ENCODE measurements at places on chromosomes 16 and 17.

DNA sequence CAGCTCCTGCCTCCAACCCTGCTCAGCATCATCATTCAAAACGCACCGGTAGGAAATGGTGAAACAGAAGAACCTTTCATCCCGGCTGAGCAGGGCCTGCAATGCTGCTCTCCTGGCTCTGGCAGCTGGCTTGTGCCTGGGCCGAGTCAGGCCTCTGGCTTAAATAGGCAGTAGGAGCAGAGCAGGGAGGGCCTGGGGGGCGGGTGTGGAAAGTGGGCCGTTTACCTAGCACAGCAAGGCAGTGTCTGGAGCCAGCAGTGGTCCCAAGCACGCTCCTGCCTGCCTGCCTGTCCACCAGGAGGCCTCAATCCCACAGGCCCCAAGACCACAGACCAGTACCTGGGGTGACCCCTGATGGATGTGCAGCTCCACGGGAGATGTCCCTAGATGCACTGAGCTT lies 59.3 kb downstream of the SMPD3 start:
- no peak for DNase-seq

DNA sequence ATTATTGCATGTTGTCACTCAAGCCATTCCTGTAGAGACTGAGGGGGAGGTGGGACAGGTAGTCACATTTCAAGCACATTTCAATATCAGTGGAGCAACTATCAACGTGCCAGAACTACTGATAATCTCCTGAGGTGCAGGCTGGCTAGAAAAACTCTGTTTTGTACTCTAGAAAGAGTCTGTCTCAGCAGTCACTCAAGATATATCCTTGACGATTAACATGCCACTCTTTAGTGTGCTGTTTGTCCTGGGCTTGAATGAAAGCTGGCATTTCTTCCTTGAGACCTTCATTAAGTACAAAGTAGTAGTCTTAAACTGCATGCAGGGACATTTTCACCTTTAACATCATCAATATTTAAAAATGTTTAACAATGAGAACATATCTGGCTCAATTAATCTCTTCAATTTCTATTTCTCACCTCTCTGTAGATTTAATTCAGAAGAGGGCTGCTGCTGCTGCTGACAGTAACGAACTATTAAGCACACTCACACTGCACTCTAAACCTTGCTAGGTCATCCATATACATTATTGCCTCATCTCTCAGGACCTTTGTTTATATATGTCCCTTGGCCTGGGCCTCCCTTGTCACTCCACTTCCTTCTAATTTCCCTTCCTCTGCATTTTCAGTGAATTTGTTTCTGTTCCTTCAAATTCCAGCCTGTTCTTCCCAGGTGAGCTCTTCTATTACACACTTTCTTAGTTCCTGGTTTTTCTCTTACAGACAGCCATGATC lies 412.0 kb downstream of the HAPSTR1 start:
- no peak for DNase-seq

DNA sequence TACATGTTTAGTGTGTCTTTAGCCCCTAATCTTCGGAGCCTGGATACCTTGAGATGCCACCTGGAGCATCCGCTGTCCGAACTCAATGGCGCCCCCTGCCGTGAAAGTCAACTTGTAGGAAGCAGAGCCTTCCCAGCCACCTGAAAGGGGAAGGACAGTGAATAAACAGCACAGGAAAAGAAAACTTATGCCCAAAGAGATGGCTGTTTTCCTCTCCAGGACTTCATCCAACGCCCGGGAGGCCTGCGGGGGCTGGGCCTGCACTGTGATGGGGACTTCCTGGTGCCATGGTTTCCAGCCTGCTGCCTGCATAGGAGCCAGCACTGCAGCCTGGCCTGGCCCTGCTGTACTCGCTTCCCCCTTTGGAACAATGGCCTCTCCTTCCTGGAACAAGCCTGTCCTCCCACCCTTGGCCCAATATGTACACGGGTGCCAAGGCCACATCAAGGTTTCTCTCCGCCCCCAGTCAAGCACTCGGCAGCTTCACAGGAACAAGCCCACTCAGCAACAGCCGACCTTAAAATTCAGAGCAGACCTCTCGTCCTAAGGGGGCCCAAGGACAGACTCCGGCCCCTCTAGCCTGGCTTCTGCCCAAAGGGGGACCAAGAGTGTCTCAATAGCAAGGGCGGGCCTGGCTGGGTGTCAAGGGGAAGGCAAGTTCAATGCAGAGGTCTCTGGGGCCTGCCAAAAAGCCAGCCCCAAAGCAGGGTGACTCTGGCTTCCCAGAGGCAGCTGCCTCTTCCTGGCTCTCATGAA lies 4.5 kb upstream of the UNC13D start:
- DNase-seq: no peak

- no peak for DNase-seq
These were observed 21.5 kb upstream of the CA4 start for GRCh38 chr17:60128171-60128859.

DNA sequence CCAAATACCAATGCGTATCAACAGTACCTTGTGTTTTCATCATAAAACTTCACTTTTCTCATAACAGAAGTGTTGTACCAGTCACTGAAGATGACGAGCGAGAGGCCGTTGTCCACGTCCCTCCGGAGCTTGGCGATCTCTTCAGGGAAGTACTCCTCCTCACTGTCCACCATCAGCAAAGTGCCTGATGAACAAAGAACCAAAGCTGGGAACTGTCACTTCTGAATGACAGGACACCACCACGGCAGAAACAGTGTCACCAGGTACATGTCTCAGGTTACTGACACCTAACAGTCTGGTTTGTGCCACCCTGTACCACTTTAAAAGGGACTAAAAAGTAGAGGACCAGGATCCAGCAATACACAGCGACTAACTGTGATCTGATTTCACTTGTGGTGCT lies 25.0 kb upstream of the SLC38A8 start:
- DNase-seq: no peak

- no peak for DNase-seq
These were observed 189.9 kb downstream of the IRF8 start for GRCh38 chr16:86088816-86089215.

GRCh38 chr17:3658784-3659449 lies 9.5 kb downstream of the TAX1BP3 start:
- DNase-seq: no peak

GRCh38 chr17:1644493-1645206 lies 882 bp downstream of the SCARF1 start:
- no peak for DNase-seq

GRCh38 chr16:69747115-69747514 lies 7.6 kb downstream of the NOB1 start:
- no peak for DNase-seq

DNA sequence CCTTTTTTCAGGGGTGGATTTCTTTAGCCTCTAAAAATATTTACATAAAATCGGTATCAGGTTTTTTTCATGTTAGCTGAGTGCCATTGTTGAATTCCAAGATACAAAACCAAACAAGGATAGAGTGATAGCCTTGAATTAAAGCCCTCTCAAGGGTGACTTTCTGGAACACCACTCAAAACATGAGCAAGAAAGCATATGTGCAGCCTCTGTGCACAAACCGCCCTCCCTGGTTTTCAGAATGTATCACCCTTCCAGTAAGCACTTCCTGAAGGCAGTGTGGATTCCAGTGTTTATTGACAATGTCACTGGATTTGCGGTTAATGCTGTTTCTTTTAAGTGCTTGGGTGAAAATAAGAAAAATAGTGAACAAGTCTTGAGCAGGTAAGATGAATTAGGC lies 597.7 kb downstream of the TMEM114 start:
- no peak for DNase-seq

GRCh38 chr16:27531826-27532800 lies 17.6 kb downstream of the GTF3C1 start:
- no peak for DNase-seq

GRCh38 chr17:76796081-76796480 lies 58.2 kb downstream of the MFSD11 start:
- no peak for DNase-seq

GRCh38 chr17:42249681-42250446 lies 26.3 kb downstream of the STAT5B start:
- no peak for DNase-seq

DNA sequence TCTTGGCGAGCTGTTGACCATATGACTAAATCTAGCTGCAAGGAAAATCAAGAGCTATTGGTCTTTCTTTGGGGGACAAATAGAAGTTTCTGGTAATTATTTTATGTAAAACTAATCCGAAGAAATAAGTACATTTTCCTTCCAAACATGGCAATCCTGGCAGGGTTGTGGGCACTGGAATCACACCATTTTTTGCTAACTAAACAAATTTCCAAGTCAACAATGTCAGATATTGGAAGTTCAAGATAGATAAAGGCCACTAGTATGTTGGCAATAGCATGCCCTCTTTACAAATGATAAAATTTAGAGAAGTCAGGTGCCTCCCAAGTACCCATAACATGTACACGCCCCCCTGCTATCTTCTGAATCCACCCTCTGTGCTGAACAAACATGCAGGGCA lies 330.4 kb downstream of the CDH13 start:
- DNase-seq: no peak

DNA sequence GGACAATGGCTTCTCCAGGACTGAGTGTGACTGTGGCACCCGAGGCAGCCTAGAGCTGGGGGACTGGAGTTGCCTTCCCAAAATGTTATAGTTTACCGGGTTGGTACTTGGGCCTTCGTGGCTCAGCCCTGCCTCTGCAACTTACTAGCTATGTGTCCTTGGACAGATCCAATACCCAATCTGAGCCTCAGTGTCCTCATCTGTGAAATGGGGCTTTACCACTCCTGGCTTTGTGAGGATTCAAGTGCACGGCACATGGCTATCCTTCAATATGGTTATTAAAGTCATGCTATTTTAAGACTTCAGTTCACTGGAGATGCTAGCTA lies 9.6 kb downstream of the IRX5 start:
- no peak for DNase-seq

DNA sequence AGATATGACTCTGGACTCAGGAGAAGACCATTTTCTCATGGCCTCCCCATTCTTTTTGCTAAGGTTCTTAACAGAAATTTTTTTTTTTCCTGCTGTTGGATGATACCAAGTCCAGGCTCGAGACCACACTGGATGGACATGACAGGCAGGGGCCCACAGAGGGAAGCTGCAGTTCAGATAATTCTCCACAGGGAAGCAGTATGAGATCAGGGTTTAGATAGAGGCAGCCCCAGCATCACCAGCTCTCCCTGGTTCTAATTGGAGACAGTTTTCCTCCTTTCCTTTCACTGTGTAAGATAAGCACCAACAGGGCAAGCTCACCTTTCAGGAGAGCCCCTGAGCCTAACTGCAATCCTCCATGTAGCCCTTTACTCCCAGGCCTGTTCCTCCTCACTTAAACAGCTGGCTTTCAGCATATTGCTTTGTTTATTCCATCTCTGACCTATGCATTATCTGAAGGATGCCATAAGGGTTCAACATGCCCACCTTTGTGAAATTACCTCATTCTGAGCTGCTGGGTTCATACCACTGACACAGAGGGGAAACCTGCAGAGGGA lies 108.1 kb downstream of the SNX11 start:
- DNase-seq: no peak

DNA sequence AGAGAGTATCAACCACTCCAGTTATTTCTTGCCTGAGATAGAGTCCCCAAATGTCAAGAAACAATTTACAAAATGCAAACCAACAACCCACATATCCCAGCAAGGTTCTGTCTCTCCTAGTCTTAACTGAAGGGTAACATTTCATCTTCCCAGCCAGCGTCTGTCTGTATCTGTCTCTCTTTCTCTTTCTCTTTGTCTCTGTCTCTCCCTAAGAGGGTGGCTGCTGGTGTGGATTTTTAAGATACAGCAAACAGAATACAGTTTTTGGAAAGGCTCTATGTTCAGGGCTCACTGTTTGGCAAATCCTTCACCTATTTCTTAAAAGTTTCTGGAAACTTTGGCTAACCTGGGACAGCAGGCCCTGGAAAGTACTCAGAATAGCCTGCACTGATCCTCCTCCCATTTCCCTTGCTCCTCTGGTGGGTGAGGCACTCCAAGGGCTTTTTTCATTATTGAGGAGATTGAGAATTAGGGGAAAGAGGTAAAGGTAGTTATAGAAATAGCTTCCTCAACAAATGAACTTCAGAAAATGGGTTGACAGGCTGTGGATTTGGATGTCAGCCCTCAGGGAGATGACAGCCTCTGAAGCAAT lies 6.2 kb downstream of the HOXB4 start:
- DNase-seq: no peak

GRCh38 chr17:75610103-75610984 lies 22.7 kb downstream of the MYO15B start:
- DNase-seq: no peak

DNA sequence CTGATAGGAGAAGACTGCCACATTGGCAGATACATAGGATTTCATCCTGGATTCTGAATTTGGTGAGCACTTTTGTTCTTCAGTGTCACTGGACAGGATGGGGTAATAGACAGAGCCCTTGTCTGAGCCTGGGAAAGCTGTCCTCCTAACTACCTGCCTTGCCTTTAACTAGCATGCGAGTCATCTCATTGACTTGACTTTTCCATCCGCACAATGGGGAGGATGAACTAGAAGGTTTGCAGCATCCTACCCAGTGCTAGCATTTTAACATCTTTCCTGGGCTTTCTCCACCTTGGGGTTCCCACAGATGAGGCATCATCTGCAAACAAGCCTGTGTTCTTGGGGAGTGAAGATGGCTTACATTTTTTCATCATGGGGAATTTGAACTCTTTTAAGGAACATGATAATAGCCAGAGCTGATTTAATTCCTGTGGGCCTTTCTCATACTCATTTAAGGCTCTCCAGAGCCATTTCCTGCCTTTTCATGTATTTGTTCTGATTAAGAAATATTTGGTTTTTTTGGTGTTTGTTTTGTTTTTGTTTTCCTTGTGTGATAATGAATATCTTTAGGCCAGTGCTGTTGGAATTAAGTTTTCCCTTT lies 139.5 kb downstream of the MSI2 start:
- no peak for DNase-seq

DNA sequence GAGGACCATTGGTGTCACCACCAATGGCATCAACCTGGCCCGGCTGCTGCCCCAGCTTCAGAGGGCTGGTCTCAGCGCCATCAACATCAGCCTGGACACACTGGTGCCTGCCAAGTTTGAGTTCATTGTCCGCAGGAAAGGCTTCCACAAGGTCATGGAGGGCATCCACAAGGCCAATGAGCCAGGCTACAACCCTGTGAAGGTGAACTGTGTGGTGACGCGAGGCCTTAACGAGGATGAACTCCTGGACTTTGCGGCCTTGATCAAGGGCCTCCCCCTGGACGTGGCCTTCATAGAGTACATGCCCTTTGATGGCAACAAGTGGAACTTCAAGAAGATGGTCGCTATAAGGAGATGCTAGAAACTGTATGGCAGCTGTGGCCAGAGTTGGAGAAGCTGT lies 111.9 kb upstream of the SIAH1 start:
- DNase-seq: no peak

GRCh38 chr16:12099451-12100123 lies 123.1 kb downstream of the SNX29 start:
- no peak for DNase-seq

GRCh38 chr17:40456396-40456951 lies 13.2 kb downstream of the IGFBP4 start:
- DNase-seq: no peak

GRCh38 chr17:5536866-5537650 lies 47.3 kb downstream of the NLRP1 start:
- DNase-seq: no peak

DNA sequence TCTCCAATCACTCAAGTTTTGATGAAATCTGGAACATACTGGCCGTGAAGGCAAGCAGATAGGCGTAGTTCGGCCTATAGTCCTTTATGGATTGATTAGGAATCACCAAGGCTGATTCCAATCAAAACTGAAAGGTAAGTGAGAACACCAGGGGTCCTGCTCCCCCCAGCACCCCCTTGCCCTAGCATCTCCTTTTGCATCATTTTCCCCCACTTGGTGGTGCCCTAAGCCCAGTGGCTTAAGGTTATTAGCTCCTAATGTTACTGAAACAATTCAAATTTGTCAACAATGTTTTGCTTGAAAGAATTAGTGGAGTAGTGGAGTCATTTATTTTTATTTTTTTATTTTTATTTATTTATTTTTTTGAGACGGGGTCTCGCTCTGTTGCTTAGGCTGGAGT lies 4.9 kb downstream of the SLFN14 start:
- DNase-seq: no peak

All from GM18507 (cell line).